ENCODE measurements at places on chromosomes 12 and 14.

GRCh38 chr12:124676714-124677462, 109.5 kb upstream of the NCOR2 start:
- H3K27ac ChIP-seq = no peak overlapping the region
- DNase-seq = no peak
- H3K36me3 ChIP-seq = no peaks in the 10 kb centered on the region
- peaks cover 2% of the 10 kb centered on the region for H3K4me1 ChIP-seq

DNA sequence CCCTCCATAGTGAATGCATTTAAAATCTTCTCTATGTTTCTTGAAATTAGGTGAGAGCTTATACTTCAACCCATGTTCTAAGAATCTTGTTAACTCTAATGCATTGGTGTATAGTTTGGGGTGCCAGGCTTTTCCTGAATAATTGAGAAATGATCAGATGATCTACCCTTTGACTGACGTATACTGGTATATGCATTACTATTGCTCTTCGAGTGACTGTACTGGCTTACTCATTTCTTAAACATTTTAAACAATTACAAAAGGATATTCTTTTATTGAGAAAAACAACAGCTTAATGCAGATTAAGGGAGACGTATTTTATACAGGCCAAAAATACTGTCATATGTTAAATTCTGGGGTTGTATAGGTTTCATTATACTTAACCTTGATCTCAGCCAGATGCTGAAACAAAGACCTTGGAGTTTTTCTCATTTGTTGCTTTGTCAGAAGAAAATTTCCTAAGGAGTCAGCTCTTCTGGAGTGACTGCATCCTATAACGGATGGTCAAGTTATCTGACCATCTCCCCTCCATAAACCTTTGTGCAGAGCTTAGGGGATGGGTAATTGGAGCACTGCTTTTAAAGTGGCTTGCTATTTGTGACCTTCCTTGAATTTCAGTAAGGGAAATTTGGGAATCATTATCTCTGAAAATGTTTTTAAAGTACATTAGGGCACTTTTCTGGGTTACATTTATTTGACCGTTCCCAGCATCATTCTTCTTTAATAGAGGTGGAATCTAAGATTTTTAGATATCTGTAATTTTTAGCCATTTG, 507.6 kb downstream of the PCNX1 start:
- no peaks in the 10 kb centered on the region for H3K36me3 ChIP-seq
- no peaks in the 10 kb centered on the region for H3K4me1 ChIP-seq
- H3K27me3 ChIP-seq = no peaks in the 10 kb centered on the region

GRCh38 chr12:64808110-64808509, 16.3 kb upstream of the TBC1D30 start:
- H3K27me3 ChIP-seq = no peaks in the 10 kb centered on the region
- H3K4me1 ChIP-seq = no peaks in the 10 kb centered on the region
- H3K36me3 ChIP-seq = no peaks in the 10 kb centered on the region
- no peak for DNase-seq
- no peak overlapping the region for H3K4me3 ChIP-seq

GRCh38 chr14:50620341-50620740, 47.8 kb downstream of the SAV1 start:
- DNase-seq = no peak
- no peak overlapping the region for H3K4me3 ChIP-seq
- no peaks in the 10 kb centered on the region for H3K27me3 ChIP-seq
- no peaks in the 10 kb centered on the region for H3K36me3 ChIP-seq
- no peaks in the 10 kb centered on the region for H3K4me1 ChIP-seq
- H3K27ac ChIP-seq = no peak overlapping the region

GRCh38 chr14:36757734-36758601, 96.3 kb downstream of the PAX9 start:
- DNase-seq = no peak
- H3K27me3 ChIP-seq = no peaks in the 10 kb centered on the region
- H3K4me1 ChIP-seq = no peaks in the 10 kb centered on the region
- no peaks in the 10 kb centered on the region for H3K36me3 ChIP-seq
- H3K27ac ChIP-seq = no peak overlapping the region

GRCh38 chr14:50675597-50675996, 7.5 kb upstream of the SAV1 start:
- H3K36me3 ChIP-seq = no peaks in the 10 kb centered on the region
- peak; percentile 90 for DNase-seq

DNA sequence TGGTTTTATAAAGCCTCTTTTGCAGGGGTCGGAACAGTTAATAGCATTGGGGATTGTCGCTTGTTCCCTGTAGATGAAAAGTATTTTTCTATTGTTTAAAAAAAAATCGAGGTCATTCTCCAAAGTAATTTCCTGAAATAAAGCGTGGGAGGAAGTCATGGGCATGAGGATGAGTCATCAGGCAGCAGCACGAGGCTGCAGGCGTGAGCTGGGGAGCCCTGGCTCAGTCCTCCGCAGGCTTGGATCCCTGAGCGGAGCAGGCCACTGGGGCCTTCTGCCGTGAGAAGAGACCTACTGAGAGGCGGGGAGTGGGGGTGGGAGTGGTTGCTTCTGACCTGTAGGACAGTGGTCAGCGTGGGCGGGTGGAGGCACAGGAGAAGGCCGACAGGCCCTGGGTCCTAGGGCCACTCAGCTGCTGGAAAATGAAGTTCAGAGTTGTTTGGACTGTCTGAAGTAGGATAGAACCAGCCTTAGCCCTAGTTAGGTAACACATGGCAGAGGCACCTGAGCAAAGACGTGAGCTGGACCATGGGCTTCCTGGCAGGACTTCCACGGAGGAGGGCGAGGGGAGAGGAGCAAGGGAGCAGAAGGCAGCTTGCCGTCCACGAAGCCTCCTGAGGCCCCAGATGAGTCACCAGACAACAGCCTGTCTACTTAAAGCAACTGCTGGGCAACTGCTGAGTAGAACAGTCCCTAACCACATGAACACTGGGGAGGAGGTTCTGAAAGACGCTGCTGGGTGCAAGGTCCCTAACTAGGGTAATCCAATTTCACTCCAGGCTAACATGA, 21.1 kb upstream of the LGALS3 start:
- peak; percentile 83 for DNase-seq
- H3K4me1 ChIP-seq = peaks cover 4% of the 10 kb centered on the region
- no peak overlapping the region for H3K4me3 ChIP-seq
- H3K27ac ChIP-seq = no peak overlapping the region
- no peaks in the 10 kb centered on the region for H3K36me3 ChIP-seq
- H3K27me3 ChIP-seq = no peaks in the 10 kb centered on the region

GRCh38 chr12:29640589-29641345, 143.0 kb downstream of the TMTC1 start:
- no peak overlapping the region for H3K4me3 ChIP-seq
- no peaks in the 10 kb centered on the region for H3K27me3 ChIP-seq
- H3K4me1 ChIP-seq = peaks cover 4% of the 10 kb centered on the region
- no peaks in the 10 kb centered on the region for H3K36me3 ChIP-seq

DNA sequence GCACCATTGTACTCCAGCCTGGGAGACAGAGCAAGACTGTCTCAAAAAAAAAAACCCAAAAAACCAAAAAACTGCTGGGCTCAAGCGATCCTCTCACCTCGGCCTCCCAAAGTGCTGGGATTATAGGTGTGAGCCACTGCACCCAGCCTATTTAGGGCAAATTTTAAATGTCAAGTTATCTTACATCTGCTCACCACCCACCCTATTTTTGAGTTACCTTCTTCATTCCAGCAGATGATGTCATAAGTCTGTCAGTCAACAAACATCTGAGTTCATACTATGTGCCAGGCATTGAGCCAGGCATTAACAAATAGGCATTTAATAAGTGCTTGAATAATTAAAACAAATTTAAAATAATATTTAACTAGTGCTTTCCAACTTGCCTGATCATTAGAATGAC, 21.5 kb downstream of the BATF start:
- no peak for DNase-seq
- H3K4me1 ChIP-seq = no peaks in the 10 kb centered on the region
- H3K4me3 ChIP-seq = no peak overlapping the region
- H3K27me3 ChIP-seq = no peaks in the 10 kb centered on the region
- H3K36me3 ChIP-seq = no peaks in the 10 kb centered on the region
- H3K27ac ChIP-seq = no peak overlapping the region

DNA sequence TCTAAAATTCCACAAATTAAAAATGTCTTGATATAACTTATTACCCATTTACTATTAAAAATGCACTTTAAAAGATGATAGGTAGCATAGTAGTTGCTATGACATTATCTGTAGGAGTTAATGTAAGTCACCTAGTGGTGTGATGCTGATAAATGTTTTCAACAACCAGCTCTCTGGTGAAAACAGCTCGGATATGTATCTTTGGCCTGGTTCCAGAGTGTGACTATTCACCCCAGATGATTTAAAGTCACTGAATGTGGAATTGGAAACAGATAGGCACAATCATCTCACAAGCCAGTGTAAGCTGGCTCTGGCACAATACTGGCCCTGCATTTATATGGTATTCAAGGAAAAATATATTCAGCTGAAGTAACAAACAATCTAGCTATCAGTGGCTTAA, 9.2 kb upstream of the CCDC196 start:
- no peaks in the 10 kb centered on the region for H3K27me3 ChIP-seq
- no peak overlapping the region for H3K4me3 ChIP-seq
- no peaks in the 10 kb centered on the region for H3K36me3 ChIP-seq
- no peak overlapping the region for H3K27ac ChIP-seq
- no peak for DNase-seq

- H3K36me3 ChIP-seq = no peaks in the 10 kb centered on the region
- DNase-seq = no peak
- no peaks in the 10 kb centered on the region for H3K27me3 ChIP-seq
- H3K27ac ChIP-seq = no peak overlapping the region
- H3K4me3 ChIP-seq = no peak overlapping the region
Measured at GRCh38 chr12:95055057-95055456, 18.4 kb downstream of the NR2C1 start.

Measured in mesendoderm (in vitro differentiated cells).